Retinal pigment epithelial cell (primary cell): ENCODE measurements at places on chromosomes 7 and 10.
A peak's percentile ranks its signal among the peaks of the same experiment; 100 is the strongest.

DNA sequence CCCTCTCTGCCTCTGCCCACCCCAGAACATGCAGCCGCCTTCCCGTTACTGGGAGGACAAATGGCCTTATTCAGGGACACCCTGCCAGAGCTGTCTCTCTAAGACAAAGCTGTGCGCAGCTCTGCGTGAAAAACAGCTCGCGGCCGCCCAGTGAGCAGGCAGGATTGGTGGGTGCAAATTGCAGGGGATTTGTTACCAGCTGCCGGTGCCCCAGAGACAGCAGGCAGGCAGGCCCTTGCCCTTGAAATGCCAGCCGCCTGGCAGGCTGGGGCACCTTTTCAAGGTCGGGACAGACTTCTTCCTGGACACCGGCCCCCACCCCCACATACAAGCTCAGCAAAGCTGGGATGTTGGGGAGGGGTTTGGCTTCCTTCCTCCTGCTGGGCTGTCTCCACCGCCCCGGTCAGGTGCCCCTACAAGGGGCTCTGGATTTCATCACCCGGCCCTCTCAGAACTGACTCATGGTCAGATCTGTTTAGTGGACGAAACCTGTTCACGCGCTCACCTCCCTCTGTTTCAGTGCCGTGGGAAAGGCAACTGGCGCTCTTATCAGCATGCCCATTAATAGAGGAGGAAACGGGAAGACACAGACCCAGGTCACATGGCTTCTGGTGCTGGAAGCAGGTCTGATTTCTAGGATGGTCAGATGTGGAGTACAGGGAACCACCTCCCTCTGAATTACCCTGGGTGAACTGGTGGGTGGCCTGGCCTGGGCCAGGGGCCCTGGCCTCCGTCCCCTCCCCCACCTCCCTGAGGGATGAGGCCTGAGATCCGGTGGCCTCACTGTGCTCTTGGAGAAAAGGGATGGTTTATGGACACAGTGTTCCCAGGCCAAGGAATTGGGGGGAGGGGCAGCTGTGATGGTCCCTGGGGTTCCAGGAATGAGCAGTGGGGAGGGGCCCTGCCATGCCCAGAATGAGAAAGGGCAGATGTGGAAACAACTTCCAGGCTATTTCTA lies 123.9 kb upstream of the PPIF start:
- DNase-seq: peak; percentile 88

- DNase-seq: no peak
Measured at GRCh38 chr10:92847202-92847864, 987 bp upstream of the EXOC6 start.

- DNase-seq: no peak
Measured at GRCh38 chr7:51138123-51139085, 178.2 kb downstream of the COBL start.

GRCh38 chr7:135193615-135194081 lies 17.7 kb downstream of the WDR91 start:
- DNase-seq: no peak
